ENCODE measurements at places on chromosomes 4 and X. TPM values are rescaled to one million over a fixed set of nuclear protein-coding genes. Genes with fewer than 3 reads are reported as not detected.

Gene PAK3
- not detected for total RNA-seq

Gene EREG
- 4.1 TPM for total RNA-seq

Gene TENM3
- total RNA-seq = 29.9 TPM

Gene NDNF
- total RNA-seq = not detected

Gene NEXMIF
- not detected for total RNA-seq

Gene PIR
- total RNA-seq = 2.9 TPM

Gene ADAMTS3
- total RNA-seq = 0.23 TPM

Gene CFAP99
- not detected for total RNA-seq

Gene CLDN34
- not detected for total RNA-seq

Gene NOX1
- total RNA-seq = not detected

Gene IBSP
- not detected for total RNA-seq

Gene RHOXF1
- total RNA-seq = not detected

Gene TCEAL7
- total RNA-seq = 61.0 TPM

Gene SH3RF1
- total RNA-seq = 10.5 TPM

Gene SHROOM2
- total RNA-seq = 5.1 TPM

Gene NRK
- not detected for total RNA-seq

Gene DNAAF6
- not detected for total RNA-seq

Gene PDLIM3
- 783 TPM for total RNA-seq

Gene PRSS12
- 8.2 TPM for total RNA-seq

Gene NAT8L
- total RNA-seq = 0.98 TPM

Gene GABRQ
- not detected for total RNA-seq

Gene CPE
- 2.3 TPM for total RNA-seq

Gene RAB40A
- 0.11 TPM for total RNA-seq

Gene MORC4
- 31.6 TPM for total RNA-seq

Gene PCDH10
- 1.0 TPM for total RNA-seq

Gene MAGEA9B
- not detected for total RNA-seq

Gene SLC7A11
- 6.1 TPM for total RNA-seq

Gene RAB9B
- 0.13 TPM for total RNA-seq

Gene GAB3
- 12.5 TPM for total RNA-seq

Gene ATRX
- total RNA-seq = 43.3 TPM

Gene FAM133A
- not detected for total RNA-seq

Gene FAM47A
- not detected for total RNA-seq

Gene KIF4A
- total RNA-seq = 38.9 TPM

Gene FGFR3
- 0.26 TPM for total RNA-seq

Gene ZNF185
- total RNA-seq = 0.38 TPM

Gene RGN
- total RNA-seq = not detected

Gene FAM53A
- total RNA-seq = 11.1 TPM

Gene FREM3
- not detected for total RNA-seq
